Hematopoietic multipotent progenitor cell treated with erythropoietin and hydrocortisone succinate and interleukin-3 and kit ligand, for 4 days (in vitro differentiated cells): ENCODE measurements at places on chromosomes 11 and 22.
A peak's percentile ranks its signal among the peaks of the same experiment; 100 is the strongest.

DNA sequence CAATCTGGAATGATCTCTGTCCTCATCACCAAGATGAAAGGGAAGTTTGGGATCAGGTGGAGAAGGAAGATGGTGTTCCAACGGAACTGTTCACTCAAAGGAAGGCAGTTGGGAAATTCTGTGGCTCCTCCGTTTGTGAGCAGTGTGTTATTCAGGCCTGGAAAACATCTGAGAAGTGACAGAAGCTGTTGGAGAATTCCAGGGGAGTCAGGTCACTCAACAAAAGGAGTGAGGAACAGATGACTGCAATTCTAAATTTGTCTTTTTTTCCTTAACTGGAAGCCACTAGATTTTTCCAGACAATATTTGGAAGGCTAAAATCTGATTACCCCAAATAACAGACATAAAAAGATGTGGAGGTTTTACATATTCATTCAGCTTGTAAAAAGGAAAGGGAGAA, 107.8 kb downstream of the CD44 start:
- DNase-seq, result no peak

DNA sequence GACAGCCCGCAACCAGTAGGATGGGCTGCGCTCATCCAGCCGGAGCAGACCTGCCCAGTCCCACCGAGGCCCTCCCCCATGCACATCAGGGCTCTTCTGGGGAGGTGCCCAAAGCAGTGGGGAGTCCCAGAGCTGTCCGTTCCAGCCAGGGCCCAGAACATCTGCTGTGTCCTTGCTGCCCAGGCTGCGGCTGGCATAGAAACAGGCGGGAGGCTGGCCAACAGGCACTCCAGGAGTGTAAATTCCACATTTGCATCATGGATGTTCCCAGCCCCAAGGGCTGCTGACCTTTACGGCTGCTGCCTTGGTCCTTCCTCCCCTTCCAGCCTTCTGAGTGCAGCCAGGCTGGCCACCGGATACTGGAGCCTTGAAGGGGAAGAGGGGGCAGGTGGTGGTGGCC, 30.0 kb upstream of the SYT7 start:
- DNase-seq, result no peak

GRCh38 chr11:116376547-116376946, 396.2 kb downstream of the BUD13 start:
- no peak for DNase-seq

DNA sequence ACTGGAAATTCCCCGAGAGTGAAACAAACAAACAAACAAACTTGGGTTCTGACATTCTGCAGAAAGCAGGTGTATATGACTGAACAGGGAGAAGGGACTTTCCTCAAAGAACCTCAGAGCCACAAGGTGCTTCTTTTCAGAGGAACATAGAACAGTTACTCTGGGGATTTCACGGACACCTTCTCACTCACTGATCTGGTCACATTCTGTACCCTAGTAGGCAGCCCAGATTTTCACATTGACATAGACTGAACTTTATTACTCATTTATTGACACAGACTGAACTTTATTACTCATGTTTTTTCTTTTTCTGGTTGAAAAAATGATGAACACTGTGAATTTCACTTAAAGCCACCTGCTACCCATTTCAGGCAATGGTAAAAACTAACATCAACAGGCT, 263.0 kb downstream of the OPCML start:
- DNase-seq, result no peak

DNA sequence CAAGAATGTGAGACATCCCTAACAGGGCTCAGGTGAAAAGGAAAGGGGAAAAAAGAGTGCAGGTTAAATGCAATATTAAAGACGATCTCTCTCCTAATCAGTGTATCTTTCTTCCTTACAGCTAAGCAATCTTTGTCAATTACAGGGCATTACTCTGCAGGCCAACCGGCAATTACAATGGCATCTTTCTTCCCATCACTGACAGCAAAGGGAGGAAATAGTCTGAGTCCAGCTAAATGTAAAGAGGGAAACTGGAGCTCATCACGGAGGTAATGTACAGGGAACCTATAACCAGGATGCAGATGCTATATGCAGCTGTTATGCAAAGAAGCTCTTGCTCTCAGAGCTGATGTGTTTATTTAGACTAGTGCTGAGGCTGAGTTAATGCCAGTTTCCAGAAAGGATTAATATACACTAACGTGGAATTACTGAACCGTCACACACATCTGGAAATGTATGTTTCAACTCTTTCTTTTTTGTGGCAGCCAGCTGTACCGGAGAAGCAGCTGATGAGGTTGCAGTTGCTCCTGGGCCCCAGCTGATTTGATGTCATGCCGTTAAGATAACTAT, 121.6 kb downstream of the KIRREL3 start:
- DNase-seq, result no peak

DNA sequence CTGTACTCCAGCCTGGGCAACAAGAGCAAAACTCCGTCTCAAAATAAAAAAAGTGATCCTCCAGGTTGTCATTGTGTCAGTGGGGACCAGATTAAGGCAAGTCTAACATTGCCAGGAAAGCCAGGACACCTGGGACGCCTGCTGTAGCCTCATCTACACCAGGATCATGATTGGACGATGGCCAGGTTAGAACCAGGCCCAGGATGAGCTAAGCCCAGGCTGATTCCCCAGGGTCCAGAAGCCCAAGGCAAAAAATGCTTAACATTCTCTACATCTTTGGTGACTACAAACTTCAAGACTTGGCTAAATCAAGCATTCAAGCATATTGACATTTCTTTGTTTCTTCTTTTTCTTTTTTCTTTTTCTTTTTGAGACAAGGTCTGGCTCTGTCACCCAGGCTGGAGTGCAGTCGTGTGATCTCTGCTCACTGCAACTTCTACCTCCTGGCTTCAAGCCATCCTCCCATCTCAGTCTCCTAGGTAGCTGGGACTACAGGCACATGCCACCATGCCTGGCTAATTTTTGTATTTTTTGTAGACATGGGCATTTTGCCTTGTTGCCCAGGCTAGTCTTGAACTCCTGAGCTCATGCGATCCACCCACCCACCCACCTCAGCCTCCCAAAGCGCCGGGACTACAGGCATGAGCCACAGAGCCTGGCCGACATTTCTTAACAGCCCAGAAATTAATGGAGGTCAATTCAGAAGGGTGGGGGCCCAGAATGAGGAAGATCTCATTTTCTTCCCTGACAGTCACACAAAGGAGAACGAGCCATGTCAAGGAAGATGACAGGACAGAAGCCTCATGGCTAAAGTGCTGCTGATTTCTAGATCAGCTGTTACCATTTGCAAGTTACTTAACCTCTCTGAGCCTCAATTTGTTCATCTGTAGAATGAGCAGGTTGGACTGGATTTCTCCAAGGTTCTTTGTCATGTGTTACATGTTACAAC, 12.5 kb upstream of the PTPRJ start:
- DNase-seq, result no peak

- no peak for DNase-seq
Measured at GRCh38 chr22:50011447-50012210, 936 bp downstream of the IL17REL start.

DNA sequence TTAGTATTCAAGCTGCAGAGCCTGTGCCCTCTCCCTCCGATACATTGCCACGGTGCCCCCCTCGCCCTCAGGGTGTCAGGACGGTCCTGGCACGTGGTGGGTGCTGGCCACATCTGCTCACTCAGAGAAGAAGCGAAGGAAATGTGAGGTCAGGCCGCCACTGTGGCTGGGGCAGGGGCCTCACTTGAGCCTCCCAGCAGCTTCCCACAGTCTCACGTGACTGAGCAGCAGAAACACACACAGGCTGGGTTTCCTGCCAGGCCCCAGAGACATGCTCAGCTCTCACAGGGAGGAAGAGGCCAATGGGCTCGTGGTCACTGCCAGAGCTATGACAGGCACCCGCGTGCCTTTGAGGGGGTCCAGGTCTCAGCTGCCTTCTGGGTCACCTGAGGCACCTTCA, 37.9 kb upstream of the PRR5 start:
- DNase-seq, result peak; percentile 88

DNA sequence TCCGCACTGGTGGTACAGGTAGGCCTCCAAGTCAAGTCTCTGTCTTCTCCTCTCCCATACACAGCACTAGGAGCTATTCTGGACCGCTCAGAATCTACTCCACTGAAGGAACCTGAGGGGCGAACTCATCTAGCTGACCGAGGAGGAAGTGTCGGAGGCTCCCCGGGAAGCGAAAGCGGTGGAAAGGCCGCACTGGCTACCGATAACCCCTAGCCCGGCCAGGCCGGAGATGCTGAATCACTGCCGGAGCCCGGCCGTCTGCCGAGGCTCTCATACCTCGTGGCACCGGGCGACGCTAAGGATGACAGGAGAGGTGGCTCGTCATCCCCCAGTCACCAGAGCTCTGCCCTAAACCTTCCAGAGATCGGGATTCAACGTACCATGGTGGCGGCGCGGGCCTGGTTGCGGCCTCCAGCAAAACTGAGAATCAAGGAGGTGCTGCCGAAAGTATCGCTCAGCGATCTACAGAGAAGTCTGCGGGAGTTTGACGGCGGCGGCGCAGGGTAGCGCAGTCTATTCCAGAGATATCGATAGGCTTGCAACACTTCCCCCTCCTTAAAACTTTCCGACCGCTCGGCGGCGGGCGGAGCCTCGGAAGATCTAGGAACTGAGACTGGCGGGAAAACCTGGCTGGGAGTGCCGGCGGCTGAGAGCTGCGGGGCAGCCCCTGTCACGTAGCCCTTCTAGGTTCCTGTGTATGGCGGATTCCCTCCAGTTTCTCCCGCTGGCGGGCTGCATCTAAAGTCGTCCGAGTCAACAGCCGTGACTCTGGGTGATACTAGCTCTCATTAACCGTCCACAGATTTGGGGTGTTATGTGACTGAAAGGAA, at the start of gene PSMA1:
TSS of gene PSMA1 (minus strand) at position 470 of the 830 bp plus-strand sequence. CDS start at position 383, 87 bp downstream.
- peak; percentile 99 for DNase-seq

DNA sequence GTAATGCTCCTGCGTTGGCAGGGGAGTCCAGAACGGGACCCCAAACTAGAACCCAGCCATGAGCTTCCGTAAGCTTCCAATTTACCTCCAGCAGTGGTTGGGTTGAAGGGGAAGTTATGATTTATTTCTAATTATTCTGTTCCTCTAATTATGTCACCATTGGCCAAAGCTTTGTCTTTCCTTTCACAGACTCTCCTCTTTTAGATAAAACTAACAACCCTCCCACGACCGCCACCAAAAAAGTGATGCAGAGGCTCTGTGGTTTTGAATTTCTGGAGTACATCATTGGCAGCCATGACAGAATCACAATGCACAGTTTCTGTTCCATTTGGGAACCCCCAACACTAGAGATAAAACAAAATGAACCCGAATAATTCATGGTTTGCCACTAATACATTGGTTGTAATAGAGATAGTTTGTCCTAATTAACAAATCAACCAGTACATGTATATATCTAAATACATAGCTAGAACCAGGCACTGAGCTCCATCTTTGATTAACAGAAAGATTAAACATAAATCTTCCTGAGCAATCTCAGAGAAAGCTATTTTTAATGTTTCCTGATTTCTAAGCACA, 64.3 kb downstream of the ETS1 start:
- peak; percentile 40 for DNase-seq

- no peak for DNase-seq
Measured at GRCh38 chr22:20010307-20011122, 6.1 kb downstream of the ARVCF start.

DNA sequence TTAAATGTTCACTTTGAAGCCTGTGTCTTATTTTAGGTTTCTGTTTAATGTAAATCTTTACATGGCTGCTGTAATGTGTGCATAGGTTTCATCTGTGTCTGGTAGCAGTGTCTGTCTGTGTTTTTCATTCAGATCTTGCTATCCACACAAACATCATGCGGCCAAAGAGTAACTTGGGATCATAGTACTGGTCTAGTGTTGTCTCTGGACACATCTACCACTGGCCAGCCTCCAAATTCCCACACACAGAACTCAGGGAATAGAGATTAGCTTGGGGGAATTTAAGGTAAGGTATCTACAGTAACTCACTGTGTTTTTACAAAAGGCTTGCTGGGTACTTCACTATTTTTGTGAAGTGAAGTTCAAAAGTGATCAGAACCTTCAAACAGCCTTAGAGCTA, 32.1 kb upstream of the ZNF143 start:
- DNase-seq, result no peak

GRCh38 chr11:88050247-88050646, 125.0 kb downstream of the RAB38 start:
- DNase-seq, result peak; percentile 17

GRCh38 chr11:111310088-111310487, 11.7 kb downstream of the POU2AF3 start:
- no peak for DNase-seq

GRCh38 chr22:35663371-35663770, 15.1 kb downstream of the APOL6 start:
- DNase-seq, result no peak

DNA sequence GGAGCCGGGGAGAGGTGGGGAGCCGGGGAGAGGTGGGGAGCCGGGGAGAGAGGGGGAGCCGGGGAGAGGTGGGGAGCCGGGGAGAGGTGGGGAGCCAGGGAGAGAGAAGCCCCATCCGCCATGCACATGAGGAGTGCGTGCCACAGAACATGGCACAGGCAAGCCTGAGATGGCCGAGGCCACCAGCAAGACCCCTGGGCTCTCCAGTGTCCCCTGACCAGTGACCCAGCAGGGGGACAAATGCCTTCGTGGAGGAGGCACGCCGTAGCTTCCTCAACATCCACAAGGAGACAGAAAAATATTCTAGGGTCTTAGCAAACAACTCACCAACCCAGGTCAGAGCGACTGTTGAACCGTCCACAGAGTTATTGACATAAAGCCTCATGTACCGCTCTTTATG, 618.8 kb downstream of the TBC1D22A start:
- DNase-seq, result no peak

DNA sequence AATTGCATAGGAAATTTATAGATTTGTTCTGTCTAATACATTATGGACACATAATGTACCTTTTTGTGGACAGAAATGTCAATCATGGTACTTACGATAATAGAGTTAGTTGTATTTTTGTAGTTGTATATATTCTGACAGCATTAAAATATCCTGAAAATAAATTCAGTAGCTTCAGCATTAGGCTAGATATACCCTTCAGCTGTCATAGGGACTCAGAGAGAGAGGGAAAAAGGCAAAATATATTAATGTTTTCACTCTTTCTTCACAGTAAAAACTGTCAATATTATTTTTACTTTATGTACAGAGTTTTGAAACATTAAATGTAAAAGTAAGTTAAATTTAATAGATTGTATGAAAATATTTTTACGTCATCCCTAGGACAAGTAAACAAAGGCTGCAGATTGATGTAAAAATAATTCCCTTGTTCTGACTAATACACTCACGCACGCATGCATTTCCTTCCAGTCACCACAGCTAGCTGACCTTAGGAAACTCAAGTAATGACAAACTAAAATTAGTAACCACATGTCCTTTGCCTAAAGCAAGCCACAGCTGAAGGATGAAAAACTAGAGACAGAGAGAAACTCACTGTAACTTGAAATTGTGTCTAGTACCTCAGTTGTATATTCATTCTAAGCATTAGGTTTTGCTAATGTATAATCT, 104.7 kb upstream of the CARD18 start:
- DNase-seq, result peak; percentile 13

GRCh38 chr11:8831861-8832260, 79.1 kb upstream of the AKIP1 start:
- no peak for DNase-seq
